ENCODE measurements at places on chromosomes 6 and 20.

DNA sequence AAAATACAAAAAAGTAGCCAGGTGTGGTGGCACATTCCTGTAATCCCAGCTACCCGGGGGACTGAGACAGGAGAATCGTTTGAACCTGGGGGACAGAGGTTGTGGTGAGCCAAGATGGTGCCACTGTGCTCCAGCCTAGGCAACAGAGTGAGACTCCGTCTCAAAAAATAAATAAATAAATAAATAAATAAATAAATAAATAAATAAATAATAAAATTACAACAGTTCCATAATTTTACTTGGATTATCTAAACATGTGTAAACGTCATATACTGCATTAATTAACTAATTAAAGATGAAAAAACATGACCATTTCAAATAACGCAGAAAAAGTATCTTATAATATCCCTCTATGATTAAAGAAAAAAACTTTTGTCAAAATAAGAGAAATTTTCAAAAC is 65.8 kb downstream of the SAMD3 start:
- no peak for DNase-seq

DNA sequence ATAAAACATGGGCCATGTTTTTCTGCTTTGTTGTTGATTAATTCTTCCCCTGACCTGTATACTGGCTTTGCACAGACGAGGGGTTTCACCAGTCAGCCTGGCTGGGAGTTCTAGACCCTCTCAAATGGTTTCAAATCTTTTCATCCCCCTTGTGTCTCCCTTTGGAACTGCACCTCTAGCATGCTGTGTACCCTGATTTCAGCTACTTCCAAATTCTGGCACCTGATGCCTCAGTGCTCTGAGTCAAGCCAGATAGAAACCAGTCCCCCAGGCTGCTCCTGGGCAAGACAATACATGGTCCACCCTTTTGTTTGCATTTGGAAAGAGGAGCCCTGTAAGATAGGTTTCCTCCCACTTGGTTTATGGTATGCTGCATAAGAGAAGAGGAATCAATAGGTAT is 290.2 kb downstream of the BTBD3 start:
- no peak for DNase-seq

DNA sequence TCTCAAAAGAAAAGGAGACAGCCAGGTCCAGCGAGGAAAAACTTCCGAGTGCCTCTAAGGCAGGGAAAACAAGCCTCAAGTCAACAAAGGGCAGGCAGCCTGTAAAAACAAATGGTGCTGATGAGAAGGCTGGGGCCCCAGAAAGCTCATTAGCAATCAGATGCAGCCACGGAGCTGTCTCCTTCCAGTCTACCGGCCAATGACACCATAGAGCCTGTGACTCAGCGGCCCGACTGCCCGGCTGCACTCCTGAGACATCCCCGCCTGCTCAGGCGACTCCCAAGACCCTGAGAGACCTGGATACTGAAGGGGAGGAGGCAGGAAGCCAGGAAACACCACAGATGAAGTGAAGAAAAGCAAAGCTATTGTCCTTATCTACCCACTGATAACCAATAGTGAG is 120.1 kb upstream of the HDDC2 start:
- no peak for DNase-seq

DNA sequence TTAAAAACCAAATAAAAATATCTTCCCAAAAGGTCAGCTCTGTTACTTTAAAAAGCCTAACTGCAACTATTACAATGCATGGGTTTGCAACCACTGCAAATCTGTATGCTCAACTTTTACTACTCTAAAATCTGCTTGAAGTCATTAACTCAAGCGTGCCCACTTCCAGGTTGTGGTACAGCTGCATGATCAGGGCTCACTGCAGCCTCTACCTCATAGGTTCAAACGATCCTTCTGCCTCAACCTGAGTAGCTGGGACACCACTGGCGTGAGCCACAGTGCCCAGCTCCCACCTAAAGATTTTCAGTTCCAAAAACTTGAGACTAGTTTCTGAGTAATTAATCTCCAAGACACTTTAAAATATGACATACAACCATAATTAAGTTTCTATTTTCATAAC is 8.2 kb downstream of the DIDO1 start:
- DNase-seq = no peak

GRCh38 chr6:25010902-25011625 is 75.3 kb upstream of the RIPOR2 start:
- DNase-seq = no peak

DNA sequence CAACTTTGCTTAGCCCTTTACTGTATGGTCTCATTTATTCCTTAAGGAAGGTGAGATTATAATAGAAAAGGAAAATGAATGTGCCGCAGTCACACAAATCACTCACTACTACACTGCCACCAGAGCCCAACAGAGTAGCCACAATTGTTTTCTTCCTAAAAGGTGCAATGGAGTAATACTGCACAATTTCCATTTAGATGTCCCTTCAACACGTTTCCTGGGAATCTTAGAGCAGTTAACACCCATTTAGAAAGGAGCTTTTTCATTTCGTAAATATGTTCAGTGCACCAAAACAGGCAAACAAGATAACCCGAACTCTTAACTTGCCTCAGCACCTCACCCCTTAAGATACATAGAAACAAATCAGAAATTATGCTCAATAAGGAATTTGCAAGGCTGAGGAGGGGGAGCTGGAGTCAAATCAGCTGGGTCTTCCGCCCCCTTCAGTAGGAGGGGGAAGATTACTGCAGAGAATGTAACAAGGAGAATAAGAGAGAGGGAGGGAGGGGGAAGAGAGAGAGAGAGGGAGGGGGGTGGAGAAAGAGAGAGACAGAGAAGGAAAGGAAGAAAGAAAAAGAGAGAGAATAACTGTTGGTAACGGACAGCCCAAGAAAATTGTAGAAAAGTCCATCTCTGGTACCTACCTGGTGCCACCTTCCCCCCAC is 155.5 kb downstream of the BCAS1 start:
- DNase-seq = no peak

DNA sequence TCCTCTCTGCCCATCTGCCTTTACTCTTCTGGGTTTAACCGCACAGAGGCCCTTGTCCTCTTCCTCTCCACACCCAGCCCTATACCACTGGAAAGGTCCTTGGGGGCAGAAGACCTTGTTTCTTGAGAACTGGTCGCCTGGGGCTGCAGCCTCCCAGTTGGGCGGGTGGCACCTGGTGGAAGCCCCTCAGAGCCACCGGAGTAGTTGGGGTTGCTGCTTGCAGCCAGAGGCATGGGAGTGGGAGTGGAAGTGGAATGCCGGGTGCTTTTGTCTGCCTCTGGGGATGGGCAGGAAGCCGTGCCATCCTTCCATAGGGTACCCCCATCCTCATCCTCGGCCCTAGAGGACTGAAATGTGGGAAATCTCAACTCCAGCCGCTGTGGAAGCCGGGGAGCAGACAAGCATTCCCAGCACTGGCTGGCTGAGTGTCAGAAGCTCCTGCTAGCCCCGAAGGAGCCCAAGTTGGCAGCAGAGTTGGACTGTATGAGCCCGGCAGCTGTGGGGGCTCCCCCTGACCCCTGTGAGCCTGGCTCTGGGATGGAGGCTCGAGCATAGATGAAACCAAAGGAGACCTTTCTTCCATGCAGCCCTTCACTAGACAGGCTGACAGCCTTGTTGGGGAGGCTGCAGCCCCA is 1.2 kb downstream of the VSTM2L start:
- DNase-seq = no peak

GRCh38 chr6:130755368-130756034 is 71.7 kb upstream of the SMLR1 start:
- no peak for DNase-seq

DNA sequence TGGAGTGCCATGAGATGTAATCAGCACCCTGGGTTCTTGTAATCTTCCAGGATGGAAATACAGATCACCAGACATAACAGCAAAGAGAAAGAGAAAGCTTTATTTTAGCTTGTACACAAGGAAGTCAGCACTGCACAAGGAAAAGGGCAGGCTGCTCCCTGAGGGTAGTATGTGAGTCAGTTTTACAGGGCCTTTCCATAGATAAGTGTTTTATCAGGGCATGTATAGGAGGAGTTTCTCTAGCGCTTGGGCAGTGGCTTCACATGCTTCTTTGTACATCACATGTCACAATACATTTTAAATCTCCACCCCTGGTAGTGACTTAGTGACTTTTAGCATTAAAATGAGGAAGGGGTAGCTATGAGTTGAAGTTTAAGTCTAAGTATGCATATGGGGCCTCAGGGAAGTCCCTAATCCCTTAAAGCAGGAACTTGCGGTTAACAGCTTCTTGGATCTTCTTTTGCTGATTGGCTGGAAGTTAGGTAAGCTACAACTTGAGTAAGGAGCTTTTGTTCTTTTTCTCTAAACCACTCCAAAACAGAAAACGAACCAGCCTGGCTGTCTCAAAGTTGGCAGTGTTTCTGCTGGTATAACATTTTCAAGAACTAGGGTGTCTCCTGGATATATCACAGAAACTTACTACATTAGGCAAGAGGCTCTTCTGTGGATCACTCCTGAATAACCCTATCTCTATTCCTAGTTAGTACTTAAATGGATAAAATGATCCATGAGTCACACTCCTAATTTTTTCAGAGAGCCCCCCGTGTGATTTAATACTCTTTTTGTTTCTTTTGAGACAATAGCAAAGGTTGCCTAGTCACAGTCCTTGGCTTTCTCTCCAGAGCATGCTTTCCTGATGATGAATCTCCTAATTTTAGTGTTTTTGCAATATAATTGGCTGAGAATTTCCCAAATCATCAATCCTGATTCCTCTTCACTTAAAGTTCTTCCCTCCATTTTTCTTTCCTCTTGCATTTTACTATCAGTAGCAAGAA is 60.2 kb downstream of the MRAP2 start:
- DNase-seq = no peak

- DNase-seq = no peak
Observed at GRCh38 chr6:166236596-166236995, 68.9 kb upstream of the TBXT start.

DNA sequence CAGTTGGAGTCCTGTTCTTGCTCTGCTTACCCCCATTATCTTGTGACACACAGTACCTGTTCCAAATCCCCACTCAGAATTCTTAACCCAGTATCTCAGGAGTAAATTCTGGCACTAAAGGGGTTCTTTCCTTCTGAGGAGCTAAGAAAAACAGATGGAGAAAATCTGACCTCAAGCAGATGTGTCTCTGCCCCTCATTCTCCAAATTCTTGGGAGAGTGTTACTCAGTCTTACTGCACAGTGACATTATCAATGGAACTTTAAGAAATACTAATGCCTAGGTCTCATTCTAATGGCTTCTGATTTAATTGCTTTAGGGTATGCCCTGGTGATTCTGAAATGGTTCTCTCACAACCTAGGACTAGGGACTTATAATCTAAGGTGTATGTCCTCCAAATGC is 40.6 kb upstream of the PTPRK start:
- no peak for DNase-seq

DNA sequence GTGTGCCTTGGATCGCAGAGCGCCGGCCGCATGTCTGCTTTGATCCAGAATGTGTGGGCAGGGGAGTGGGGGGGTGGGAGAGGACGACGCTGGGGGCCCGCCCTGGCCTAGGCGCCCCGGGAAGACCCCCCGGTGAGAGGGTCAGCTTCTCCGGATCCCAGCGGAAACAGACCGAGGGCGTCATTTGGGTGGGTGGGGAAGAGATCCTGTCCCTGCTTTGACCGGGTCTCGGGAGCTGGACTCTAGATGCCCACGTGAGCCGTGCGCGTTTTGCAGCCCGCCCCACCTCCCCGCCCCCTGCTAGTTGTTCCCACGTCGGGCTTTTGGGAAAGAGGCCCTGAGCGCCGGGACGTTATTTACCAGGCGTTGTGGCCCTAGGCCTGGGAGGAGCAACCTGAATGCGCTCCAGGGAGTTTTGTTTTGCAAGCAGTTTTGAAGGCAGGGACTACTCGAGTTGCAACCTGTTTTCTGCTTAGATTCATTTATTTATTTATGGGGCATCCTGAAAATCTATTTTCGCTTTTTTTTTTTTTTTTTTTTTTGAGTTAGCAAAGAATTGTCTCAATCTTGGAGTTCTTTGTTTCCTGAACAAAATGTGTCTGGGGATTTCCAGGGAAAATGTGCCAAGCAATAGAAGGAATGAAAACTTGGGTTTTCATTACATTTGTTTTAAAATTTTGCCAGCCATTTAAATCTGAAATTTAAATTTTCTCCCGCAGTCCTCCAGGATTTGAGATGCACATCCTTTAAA is 1.6 kb downstream of the DSP start:
- no peak for DNase-seq

GRCh38 chr6:128316258-128316929 is 204.0 kb downstream of the PTPRK start:
- DNase-seq = no peak

- DNase-seq = no peak
Observed at GRCh38 chr6:74631564-74631963, 574.3 kb downstream of the COL12A1 start.

DNA sequence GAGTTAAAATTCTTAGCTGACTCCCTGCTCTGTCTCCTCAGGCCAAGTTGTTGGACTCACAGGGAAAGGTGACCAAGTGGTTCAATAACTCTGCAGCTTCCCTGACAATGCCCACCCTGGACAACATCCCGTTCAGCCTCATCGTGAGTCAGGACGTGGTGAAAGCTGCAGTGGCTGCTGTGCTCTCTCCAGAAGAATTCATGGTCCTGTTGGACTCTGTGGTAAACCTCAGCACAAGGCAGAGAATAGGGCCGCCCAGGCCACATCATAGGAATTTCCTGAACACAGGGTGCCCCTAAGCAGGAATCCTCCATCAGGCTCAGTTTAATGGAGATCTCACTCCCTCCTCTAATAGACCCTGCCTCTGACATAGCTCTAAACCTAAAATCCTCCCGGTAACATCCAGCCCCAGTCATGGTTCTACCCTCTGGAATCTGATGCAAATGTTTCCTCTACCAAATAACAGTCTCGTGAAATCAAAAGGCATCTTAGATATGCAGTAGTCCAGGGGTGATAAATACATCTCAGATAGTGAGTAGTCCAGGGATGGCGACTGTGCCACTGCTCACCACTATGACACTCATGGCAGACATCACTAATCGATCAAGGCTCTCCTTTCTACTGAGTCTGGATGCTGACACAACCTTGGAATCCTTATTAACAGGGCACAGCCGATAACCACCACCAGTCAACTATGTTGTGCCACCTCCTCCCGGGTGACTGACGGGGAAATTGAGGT is 18.3 kb downstream of the BPIFB1 start:
- DNase-seq = no peak

GRCh38 chr6:141580131-141580530 is 552.6 kb upstream of the GJE1 start:
- no peak for DNase-seq

DNA sequence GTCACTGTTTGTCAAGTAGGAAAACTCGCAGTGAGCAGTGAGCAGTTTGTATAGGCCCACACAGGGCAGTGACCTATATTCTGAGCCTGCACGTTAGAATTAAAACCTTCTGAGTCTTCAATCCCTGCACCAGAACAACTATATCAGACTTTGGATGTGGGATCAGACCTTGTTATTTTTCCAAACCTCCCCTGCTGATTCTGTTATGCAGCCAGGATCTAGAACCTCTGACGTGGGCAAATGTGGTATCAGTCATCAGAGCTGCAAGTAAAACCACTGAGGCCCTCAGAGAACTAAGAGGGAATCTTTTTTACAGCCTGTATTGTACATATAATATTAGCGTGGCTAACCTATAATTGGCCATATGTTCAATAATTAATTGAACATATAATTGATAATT is 32.0 kb upstream of the AKAP7 start:
- DNase-seq = no peak
